ENCODE measurements at places on chromosomes 7 and 10. TPM values are rescaled to one million over a fixed set of nuclear protein-coding genes. Genes with fewer than 3 reads are reported as not detected.

DNA sequence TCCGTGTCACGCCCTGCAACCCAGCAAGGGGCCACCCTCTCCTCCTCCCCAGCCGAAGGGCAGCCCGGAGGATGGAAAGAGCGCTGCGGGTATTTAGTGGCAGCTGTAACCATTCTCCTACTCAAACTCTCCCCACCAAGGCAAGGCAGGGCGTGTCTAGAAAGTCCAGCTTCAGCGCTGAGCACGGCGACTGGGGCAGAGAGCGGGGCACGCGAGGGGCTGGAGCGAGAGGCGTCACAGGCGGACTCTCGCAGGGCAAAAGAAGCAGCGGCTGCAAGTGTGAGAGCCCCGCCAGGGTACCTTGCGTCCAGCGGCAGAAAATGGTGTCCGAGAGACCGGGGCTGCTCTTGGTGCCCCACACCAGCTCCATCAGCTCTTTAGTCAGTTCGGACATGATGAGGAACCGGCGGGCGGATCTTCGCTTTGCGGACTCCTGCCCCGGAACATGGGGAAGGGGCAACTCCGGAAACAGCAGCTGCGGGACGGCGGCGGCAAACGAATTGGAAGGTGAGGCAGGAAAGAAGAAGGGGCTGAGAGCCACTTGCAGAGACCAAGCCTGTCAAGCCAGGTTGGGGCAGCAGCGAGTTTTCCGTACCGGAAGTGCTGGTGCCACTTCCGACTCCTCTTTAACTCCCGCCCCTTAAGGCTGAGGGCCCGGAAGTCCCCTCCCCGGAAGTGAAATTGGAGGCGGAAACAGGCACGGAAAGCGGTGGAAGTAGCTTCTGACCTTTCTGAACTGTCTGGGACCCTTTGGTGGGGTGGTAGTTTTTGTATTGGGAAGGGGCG, at the start of gene MINDY3:
Gene MINDY3, minus strand, starts transcription at position 602 of the 786 bp plus-strand sequence. Its CDS starts 208 bp downstream, at position 394.
- DNase-seq = peak; percentile 89

Gene PURB
- total RNA-seq = 26.4 TPM

Gene TFPI2
- 5.8 TPM for total RNA-seq

DNA sequence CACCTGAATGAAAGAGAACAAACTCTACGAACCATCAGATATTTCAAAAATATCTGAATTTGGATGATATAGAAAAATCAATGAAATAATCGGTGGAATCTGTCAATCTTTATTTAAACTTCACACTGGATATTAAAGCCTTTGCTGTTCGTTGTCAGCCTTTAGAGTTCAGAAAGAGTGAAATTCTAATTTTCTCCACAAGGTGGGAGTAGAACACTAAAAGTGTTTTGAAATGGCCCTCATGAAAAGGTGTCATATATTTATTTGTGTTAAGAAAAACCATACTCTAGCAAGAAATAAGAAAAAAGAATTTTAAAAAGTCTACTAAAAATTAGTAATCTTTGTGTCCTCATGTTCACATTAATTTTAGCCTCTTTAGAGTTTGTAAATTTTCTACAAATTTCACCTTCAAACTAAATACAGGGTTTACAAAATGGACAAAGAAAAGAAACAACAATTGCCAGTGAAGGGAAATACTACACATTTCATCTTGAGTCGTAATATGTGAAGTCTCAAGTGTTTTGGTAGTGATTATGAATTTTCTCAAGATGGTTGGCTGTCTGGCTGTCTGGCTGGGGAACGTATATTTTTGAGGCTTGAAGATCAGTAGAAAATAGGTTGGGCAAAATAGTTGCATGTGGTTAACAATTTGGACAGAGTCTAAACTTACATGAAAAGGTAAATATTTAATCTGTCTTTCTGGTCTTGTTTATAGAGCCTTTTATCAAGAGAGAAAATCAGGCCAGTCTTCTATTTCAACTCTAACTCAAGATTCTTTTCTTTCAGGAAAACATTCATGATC, 43.7 kb downstream of the DNAJB9 start:
- DNase-seq = no peak

Gene PRLHR
- not detected for total RNA-seq

DNA sequence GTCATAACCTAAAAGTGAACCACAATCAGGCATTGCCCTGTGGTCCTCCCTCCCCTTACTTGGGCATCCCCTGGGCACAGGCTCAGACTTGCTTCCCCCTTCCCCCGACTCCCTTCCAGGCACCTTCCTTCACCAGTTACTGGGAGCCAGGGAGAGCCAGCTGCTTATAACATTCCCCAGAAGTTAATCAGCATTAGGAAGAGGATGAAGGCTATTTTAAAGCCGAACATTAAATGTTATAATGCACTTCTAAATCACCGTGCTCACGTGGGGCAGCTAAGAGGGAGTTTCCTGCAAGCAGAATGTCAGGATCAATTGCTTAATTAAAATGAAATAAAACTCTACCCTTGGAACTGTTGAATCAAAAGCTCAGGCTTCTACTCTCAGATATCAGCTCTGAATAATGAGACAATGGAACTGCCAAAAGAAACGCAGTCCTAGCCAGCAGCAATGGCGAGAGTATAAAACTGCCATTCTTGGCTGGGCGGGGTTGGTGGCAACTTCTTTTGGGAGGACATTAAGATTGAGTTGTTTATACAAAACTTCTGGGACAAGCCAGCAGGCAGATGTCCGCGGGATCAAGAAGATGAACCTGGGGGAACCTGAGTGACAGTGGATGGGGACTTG, 169.5 kb downstream of the FANK1 start:
- no peak for DNase-seq

Gene CUBN
- 5.2 TPM for total RNA-seq

- DNase-seq = no peak
These were observed 29.4 kb upstream of the TNRC18 start for GRCh38 chr7:5452937-5453540.

Gene PGAM2
- total RNA-seq = 4.8 TPM

Gene TMEM270
- not detected for total RNA-seq

Gene VTI1A
- total RNA-seq = 37.4 TPM

DNA sequence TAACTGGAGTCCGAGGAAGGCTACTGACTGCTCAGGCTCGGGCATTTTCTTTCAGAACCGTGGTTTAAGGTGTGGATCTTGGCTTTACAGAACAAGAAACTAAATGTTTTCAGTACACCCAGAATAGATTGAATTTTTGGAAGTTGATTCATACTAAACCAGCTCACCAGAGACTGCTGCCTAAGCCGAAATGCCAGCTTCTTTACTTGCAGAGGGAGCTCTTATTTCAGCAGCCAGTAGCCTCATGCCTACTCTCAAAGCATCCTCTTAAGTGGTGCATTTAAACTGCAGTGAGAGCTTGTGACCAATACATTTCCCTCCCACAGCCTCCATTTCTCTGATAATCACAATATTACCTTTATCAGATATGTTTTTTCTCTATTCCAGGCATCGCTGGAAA, 615.1 kb downstream of the SUGCT start:
- no peak for DNase-seq

Gene SHH
- total RNA-seq = 0.10 TPM

GRCh38 chr7:100949227-100949932, at the start of gene MUC3A:
TSS of gene MUC3A (plus strand) at chr7:100949534. CDS start at chr7:100949625, 91 bp downstream.
- DNase-seq = no peak

DNA sequence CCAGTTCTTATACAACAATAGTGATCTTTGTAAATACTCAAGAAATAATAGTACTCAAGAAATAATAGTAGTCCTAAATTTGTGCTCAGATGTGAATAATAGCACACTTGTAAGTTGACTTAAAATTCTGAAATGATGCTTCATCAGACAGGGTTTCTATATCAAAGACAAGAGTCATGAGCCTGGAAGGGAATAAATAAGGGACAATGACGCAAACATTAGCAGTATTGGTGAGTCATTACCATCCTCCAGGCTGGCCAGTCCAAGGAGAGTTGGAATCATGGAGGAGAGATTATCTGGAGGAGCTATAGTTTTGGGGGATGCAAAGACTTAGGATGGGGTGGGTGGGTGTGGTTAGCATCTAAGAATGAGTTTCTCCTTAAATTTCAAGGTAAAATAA, 6.1 kb upstream of the SH3PXD2A start:
- no peak for DNase-seq

GRCh38 chr10:132471484-132471883, 66.1 kb upstream of the INPP5A start:
- peak; percentile 19 for DNase-seq

DNA sequence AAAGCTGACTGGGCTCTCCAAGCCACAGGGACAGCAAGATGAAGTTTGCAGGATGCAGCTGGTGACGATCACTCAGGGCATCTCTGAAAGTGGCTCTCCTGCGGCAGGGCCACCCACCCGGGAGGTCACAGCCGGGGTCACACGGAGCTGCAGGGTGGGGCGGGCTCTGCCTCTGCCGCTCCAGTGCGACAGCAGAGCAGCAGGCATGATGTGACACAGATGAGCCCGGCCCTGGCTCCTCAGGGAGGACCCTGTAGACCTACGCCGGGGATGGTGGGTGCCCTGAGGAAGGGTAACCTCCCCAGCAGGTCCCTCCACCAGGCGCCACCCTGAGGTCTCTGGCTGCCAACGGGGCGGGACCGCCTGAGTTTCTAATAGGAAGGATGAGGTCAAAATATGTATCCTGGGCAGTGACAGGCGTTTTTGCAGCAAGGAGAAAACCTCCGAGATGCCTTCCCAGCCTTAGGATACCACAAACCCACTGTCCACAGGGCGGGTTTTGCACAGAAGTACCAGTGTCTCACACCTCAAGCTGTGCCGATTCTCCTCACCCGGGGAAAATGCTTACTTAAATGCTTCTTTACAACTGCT, 114.8 kb upstream of the DIP2C start:
- no peak for DNase-seq

GRCh38 chr10:78505657-78506056, 472.0 kb downstream of the RPS24 start:
- no peak for DNase-seq

DNA sequence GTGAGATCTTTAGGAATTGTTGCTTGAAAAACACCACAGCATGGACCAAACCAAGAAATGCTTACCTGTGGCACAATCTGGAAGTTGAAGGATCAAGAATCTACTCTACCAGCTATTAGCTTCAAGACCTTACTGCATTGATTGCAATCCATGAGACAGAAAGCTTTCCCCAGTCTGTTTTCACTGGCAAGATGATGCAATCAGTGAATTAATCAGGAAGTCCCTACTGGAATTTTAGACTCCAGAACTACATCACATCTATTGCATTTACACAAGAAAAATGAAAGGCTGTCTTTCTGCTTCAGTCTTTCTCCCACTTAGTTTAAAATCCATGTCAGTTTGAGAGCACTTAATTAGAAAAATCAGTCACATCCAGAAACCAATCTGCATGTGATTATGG, 191.7 kb downstream of the TFEC start:
- no peak for DNase-seq

GRCh38 chr10:119518176-119518575, 24.3 kb downstream of the RGS10 start:
- no peak for DNase-seq

GRCh38 chr7:2480070-2480408, 3.8 kb upstream of the GRIFIN start:
- DNase-seq = peak; percentile 50

DNA sequence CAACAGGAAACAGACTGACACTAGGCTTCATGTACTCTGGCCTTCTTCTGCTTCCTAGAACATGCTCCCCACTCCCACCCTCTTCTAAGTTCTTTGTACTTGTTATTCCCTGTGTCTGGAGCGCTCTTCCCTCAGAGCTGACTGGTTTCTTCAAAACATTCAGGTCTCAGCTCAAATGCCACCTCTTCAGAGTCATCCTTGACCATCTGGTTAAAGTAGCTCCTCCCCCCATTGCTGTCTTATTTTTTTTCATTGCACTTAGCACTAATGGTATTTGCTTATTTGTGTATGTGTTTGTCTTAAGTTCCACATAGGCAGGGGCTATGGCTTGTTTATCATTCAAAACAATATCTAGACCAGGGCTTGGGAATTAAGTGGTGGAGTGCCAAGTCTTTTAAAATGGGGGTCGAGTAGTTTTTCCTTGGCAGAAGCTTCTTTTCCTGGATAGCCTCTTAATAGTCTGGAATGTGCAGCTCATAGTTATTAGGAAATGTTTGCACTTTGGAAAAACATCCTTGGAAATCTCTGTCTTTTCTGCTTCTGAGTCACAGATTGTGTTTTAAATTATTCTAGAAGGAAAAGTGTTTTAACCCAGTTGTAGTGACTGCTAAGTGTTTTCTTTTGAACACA, 60.0 kb downstream of the RALA start:
- DNase-seq = no peak

Gene MACROH2A2
- total RNA-seq = 3.5 TPM

DNA sequence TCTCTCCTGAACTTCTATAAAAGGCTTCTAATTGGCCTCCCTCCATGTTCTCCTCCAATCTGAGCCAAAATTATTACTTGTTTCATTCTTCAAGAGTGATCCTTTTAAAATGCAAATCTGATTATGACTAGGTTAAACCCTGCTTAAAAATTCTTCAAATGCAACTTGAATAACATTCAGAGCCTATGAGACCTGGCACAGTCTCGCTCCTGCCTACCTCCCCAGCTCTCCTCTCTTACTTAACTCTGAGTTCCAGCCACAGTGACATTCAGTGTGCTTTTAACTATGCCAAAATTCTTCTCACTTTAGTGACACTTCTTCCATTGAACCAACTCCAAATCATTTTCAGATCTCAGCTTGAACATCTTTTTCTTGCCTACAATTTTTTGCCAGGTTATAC, 68.8 kb downstream of the TMEM168 start:
- no peak for DNase-seq

Gene GNGT1
- not detected for total RNA-seq
